ENCODE measurements at places on chromosomes 11 and 22.
A peak's percentile ranks its signal among the peaks of the same experiment; 100 is the strongest.

DNA sequence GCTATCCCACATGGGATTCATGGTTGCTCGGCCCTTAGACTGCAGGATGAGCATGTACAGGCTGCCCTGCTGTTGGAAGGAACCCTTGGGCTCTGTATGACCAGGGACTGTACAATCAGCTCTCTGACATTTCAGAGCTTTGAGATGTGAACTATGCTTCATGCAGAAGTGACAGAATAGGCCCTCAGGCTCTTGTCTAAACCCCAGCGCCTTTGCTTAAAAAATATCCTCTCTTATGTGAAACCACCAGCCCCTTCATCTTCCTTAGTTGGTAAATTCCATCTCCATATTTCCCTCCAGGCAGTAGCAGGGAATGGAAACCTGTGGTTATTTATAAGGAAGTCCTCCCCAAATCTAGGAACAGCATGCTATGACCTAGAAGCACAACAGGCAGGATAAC is 78.9 kb upstream of the PLET1 start:
- peak; percentile 30 for DNase-seq

DNA sequence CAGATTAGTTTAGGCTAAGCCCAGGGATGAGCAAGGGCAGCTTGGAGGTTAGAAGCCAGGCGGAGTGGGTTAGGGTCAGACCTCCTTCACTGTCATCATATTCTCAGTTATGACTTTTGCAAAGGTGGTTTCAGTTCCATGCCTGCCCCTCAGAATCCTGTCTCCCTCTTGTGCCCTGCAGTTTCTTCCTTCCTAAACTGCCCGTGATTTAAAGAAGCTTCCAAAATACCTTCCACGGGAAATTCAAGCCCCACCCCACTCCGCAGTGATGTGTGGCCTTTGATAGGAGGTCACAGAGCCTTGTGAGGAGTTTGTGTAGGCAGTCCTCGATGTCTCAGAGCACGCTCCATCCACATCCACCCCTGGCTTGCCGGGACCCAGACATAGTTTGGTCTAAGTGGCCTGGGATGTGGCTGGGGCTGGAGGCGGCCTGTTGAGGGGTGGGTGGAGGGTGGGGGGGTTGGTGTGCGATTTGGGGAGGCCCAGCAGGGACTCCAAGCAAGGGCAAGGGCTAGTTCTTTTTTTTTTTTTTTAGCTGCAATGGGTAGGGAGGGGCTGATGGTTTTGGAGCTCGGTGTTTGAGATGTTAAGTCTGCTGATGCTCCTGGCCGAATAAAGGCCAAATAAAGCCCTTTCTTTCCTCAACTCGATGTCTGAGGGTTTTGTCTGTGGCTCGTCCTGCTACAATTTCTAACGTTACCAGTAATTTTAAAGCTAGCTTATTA is 1.6 kb upstream of the IFITM1 start:
- DNase-seq, result no peak

DNA sequence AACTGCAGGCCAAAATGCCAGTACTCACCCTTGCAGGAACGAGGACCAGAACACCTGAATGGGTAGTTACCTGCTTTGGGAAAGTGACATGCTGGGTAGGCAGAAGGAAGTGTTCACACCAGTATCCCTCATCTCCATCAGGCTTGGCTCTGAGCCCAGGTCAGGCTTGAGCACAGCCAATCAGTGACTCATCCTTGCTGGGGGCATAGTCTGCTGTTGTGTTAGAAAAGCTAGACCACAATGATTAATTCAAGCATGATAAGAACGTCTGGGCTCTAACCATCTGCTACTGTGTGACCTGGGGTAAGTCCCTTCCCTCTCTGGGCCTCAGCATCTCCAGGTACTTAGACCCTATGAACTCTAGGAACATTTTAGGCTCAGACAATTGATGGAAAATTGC is 450.4 kb downstream of the MIAT start:
- DNase-seq, result peak; percentile 64

GRCh38 chr22:30195245-30196140 is 51.1 kb downstream of the LIF start:
- no peak for DNase-seq

- DNase-seq, result no peak
These were observed 17.1 kb downstream of the OR2AT4 start for GRCh38 chr11:75079546-75079945.

GRCh38 chr22:29813563-29813962 is 24.5 kb downstream of the ASCC2 start:
- no peak for DNase-seq

DNA sequence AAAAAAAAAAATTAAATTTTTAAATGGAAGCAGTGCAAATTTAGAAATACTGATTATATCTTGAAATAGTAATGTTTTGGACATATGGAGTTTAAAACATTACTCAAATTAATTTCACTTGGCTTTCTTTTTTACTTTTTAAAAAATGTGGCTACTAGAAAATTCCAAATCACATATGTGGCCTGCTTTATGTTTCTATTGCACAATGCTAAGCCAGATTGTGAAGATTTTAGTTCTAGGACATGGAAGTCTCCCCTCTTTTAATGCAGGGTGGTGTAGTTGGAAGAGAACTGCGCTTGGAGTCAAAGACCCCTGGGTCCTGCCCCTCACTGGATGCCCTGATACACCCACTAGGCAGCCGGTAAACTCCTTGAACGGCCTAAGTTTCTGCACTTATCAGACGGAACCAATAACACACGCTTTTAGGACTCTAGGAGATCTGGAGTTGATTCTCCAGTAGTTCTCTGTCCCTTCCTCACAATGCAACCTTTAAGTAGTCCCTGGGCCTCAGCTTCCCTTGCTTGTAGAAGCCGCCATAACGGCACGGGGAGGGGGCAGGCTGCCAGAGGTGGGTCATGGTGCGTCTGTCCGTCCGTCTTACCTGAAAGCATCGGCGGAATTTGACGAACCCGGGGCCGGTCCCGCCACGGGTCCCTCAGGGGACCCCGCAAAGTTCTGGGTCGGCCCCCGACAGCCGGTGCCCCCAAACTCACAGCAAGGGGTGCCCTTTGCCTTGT is 505 bp downstream of the FAM227A start:
- DNase-seq, result no peak

DNA sequence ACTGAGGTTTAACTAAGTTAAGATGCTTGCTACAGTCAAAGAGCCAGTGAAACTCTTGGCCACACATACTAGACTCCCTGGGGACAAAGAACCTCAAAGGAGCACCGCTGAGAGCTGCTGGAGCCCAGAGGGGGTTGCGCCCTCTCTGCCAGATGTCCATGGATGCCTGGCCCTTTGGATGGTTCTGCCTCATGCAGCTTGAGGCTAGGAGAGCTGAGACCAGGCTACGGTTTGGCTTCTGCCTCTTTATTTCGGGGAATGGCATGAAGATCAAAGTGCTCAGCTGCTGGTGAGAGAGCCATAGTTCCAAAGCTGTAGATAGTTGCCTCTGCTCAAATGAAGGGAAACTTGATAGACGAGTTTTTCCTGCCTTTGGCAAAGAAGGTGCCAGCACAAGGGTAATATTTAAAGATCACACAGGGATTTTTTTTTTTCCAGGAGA is 43.0 kb downstream of the RASSF10 start:
- DNase-seq, result peak; percentile 15

GRCh38 chr11:84922836-84923235 is 704.3 kb downstream of the DLG2 start:
- DNase-seq, result no peak

GRCh38 chr22:49380095-49380827 is 447.4 kb downstream of the BRD1 start:
- DNase-seq, result no peak

DNA sequence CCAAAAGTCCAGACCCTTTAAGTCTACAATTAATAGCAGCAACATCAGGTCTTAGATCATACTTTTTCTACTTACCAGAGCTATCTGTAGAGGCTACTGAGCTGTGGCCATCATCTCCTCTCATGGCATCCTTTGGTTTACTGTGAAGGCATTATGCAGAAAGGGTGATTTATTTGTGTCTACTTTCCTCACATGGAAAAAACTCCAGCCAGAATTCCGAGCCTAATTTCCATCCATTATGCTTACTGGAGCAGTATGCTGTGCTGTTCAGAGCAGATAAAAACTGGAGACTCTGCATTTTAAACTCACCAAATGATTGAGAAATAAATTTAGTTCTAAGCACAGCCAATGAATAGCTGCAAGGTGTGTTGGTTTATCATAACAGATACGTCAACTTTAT is 581.8 kb downstream of the ETS1 start:
- no peak for DNase-seq

DNA sequence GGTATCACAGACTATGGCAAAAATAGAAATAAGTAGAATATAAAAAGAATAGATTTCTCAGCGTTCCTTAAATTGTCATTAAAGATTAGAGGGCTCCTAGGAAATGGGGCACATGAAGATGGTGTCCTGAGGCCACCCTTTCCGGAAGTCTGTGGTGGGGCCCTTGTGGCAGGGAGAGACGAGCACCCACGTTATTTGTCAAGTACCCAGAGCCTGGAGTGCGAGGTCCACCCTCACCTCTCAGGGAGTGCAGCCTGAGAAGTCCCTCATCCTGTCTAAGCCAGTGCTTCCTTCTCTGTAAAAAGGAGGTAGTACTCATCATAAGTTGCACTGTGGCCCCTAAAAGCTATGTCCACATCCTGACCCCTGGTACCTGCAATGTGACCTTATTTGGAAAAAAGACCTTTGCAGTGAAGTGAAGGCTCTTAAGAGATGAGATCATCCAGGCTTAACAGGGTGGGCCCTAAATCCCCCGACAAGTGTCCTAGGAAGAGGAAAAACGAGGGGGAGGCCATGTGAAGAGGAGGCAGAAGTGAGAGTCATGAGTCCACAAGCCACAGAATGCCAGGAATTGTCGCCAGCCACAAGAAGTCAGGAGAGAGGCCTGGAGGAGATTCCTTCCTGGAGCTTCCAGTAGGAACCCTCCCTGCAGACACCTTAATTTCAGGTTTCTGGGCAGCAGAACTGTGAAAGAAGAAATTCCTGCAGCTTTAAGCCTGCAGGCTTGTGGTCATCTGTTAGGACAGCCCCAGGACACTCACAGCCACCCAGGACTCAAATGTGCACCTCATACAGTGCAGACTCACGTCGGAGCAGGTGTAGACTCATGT is 76.8 kb upstream of the CCND1 start:
- no peak for DNase-seq

GRCh38 chr22:17131686-17132085 is 10.5 kb upstream of the TMEM121B start:
- peak; percentile 48 for DNase-seq

DNA sequence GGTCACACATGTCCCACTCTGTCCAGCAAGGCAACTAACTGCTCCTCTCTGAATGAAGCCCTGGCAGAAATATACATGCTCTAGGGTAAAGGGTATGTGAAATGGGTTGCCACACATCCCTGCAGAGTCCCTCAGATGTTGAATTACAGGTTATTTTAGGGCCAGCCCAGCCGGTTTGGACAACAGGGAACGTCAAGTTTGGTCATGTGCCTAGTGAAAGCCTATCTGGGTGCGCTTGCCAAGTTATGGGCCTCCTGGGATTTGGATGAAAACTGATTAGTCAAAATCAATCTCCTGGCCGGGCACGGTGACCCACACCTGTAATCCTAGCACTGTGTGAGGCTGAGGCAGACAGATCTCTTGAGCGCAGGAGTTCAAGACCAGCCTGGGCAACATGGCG is 10.4 kb downstream of the AP1B1 start:
- no peak for DNase-seq

DNA sequence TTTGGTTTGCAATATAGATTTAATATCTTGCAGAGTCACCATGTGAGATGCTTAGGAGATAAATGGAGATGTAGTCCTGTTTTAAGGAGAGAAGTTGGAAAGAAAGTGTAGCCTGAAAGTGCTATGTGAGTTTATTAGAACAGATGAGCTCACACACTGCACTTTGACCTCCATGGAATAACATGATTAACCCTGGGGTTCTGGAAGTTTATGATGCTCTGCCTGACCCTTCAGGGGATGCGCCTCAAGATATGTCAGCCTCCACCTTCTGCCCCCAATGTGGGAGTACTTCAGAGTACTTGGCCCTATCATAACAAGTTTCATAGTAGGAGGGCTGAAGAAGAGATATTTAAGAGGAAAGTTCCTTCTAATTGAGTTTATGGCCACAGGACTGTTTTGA is 23.3 kb upstream of the TRIM21 start:
- DNase-seq, result no peak

DNA sequence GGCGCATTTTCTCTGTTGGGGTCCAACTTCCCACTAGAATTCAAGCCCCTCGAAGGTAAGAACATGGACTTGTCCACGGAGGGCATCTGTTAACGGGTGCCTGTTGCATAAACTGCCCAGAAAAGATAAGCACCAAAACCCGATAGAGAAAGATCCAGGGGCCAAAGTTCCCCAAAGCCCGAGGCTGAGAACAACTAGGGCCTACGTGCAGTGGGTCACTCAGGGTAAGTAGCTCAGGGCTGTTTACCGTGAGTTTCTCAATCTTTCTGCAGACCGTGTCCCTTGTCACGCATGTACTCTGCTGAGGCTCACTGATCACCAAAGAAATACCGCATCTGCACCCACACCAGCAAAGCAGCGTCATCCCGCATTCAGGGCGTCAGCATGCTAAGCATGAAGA is 24.4 kb downstream of the PGA5 start:
- DNase-seq, result no peak

GRCh38 chr11:31796499-31797189 is 14.5 kb downstream of the PAX6 start:
- no peak for DNase-seq
